ENCODE measurements at places on chromosomes 5 and 9.
A peak's percentile ranks its signal among the peaks of the same experiment; 100 is the strongest.

- no peak for DNase-seq
These were observed 291.9 kb downstream of the NFIB start for GRCh38 chr9:14021871-14022525.

GRCh38 chr5:83777856-83778255 lies 57.2 kb upstream of the HAPLN1 start:
- no peak for DNase-seq

DNA sequence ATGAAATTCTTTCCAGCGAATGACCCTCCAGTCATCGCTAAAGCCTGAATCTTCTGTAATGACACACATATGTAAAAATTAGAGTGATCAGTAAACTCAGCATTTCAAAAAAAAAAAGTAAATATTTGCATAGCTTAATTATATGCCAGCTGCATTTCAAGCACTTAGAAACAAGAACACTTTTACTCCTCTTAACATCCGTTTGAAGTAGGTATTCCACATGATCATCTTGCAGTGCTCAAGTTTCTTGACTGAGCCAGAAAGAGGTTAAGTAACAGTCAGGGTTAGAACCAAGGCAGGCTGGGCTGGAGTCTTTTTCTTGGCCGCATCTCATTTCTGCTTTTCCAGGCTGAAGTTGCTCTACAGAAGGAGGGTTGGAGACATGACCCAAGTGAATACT lies 27.6 kb downstream of the EGFLAM start:
- no peak for DNase-seq

DNA sequence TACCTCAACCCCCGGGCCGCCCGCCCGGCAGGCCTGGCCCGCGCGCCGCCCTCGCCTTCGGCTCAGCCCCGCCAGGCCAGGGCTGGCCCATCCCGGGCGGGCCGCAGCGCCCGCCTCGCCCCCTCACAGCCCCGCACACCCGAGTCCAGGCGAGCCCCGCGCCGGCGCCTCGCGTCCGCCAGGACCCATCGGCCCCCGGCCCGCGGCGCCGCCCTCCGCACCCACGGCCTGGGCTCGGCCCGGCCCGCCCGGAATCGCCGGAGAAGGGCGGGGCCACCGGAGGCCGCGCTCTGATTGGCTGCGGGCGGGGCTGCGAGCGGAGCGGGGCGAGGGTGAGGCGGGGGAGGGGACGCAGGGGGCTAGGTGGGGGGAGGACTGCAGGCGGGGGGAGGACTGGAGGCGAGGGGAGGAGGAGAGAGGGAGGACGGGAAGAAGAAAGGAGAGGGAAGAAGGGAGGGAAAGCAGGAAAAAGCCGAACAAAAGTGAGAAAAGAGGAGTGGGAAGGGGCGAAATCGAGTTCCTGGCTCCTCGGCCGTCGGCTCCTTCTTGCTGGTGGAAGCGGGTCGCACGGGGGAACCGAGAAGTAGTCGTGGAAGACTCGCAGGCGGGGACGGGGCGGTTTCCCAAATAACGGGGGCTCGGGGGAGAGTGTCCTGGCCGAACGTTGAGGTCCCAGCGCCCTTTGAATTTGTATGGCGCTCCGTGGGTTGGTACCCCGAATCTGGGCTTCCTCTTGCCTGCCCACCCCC lies 472 bp upstream of the UBTD2 start:
- peak; percentile 81 for DNase-seq

DNA sequence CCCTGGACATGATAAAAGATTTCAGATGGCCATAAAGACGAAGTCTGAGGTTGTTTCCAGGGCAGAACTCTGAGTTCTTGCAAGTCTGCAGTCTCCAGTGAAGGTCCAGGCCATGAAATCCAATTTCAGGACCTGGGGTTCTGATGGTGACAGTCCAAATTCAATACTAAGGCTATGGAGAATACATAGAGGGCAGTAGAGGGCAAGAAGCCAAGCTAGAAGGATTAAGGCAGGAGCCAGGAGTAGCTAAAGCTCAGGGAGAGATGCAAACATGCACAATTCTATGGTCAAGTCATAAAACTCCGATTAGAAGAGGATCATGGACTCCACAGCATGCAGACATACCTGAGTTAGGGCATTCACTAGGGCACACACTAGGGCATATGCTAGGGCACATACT lies 11.4 kb downstream of the SLIT3 start:
- no peak for DNase-seq

- DNase-seq = no peak
These were observed 103.3 kb upstream of the HMHB1 start for GRCh38 chr5:143708672-143709071.

DNA sequence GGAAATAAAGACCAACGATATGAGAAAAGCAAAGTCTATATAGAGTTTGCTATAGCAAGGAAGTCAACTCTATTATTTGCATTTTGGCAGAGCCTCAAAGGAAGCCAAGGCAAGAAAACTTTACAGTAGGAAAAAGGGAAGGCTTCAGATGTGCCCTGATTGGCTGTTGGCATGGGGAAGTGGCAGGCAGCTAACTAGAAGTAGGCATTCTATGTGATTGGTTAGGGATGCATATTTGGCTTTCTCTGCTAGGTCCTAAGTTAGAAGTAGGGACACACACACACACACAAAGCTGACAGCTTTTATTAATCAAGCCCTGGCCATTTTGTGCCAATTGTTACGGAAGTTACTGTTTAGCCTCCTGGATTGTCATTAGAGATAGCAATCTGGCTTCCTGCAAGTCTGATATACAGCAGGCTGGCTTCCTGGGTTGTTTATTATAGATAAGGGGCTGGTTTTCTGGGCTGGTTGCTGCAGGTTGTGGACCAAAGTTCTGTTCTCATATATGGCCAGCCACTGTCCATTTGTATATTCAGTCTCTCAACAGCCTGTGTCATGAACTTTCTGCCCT lies 308.1 kb upstream of the GRAMD2B start:
- DNase-seq = no peak
